WTC11 (cell line): ENCODE measurements at places on chromosomes 6 and 20.
A peak's percentile ranks its signal among the peaks of the same experiment; 100 is the strongest.

DNA sequence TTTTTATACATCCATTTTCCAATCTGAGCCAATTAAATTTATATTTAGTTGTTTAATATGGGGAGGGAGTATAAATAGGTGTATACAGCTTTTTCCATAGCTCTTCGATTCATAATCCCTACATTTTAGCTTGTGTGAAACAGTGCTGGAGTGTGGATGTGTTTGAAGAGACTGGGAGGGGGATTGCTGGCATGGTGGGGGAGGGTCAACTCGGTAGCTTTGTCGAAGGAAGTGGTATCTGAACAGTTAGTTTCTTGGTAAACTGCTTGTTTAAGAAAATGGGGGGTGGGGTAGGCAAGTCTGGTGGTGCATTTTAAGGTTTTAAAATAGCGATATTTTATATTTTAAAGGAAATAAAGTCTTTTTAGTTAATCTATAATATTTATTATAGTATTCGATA is 1.4 kb upstream of the LIN28B start:
- peak; percentile 34 for DNase-seq

DNA sequence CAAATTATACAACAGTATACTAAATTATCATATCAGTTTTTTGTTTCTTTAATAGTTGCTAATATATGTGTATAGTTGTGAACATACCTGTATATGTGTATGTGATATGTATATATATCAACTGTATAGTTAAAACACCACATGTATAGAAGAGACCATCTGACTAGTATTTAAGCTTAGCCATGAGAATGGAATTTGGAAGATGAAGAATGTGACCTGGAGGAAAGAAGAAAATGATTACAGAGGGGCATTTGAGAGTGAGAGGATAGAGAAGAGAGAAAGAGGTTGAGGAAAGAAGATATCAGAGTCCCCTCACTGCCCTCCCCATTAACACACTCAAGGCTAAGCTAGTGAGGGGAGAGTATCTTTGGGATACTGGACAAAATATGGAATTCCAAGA is 335.9 kb downstream of the BCKDHB start:
- DNase-seq = no peak

GRCh38 chr6:67133973-67134372 is 1426.9 kb upstream of the EYS start:
- DNase-seq = no peak

DNA sequence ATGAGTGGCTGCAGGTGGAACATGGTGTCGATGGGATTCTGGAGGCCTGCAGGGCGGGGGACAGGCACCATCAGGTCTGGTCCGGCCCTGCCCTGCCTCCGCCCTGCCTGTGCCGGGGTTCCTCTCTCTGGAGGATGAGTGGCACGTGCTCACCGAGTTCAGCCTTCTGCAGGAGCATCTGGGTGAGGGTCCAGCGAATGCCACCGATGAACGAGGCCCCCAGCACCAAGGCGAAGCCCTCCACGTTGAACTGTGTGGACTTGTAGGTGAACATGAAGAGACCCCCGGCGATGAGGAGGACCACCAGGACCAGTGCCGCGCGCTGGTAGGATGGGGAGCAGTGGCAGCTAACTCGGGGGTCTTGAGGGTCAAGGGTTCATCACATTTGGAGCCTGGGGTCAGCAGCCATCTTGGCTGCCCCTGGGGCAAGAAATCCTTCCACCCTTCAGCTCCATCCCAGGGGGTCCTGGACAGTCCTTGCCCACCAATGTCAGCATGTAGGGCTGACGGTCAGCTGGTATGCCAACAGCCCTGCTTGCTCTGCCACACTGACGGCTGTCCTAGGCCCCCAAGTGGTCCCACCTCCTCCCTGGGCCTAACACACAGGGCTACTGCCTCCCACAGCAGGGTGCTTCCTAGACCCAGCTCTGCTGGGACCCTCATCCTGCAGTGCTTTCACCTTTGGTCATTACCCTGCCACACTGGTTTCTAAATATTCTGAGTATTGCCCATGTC is 46.8 kb upstream of the CDH22 start:
- DNase-seq = no peak

GRCh38 chr20:37392441-37393195 is 46.7 kb downstream of the SRC start:
- peak; percentile 50 for DNase-seq

GRCh38 chr6:134029495-134030455 is 22.6 kb downstream of the SLC2A12 start:
- no peak for DNase-seq

- no peak for DNase-seq
Measured at GRCh38 chr6:82183642-82184282, 63.8 kb downstream of the IBTK start.

- no peak for DNase-seq
Measured at GRCh38 chr20:1422753-1423152, 29.9 kb upstream of the FKBP1A start.

DNA sequence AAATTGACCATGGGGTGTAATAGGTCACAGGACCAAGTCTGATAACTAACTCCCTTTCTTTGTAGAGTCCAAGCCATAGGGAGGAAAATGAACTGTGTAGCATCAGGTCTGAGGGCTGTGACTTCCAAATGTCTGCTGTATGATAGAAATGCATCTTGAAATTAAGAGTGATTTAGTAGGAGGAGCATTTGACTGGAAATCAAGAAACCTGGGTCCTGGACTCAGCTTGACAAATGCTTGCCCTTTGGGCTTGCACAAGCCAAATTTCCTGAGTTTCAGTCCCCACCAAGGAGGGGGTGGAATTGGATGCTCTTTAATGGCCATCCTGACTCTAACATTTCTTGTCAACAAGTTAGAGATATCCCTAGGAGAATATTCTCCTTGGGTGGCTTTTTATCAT is 187.0 kb downstream of the PDE7B start:
- no peak for DNase-seq

DNA sequence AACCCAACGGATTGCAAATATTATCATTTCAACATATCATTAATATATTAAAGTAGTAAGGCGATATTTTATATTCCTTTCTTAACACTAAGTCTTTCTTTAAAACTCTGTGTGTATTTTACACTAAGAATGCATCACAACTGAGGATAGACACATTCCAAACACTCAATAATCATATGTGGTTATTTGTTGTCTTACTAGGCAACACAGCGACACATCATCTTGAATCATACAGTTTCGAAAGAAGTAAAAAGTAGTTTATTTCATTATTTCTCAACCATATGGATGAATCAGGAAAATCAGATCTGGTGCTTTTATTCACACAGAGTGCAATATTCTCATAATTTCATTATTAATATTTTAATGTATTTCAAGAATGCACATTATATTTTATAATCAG is 662.4 kb downstream of the EPHA7 start:
- no peak for DNase-seq

DNA sequence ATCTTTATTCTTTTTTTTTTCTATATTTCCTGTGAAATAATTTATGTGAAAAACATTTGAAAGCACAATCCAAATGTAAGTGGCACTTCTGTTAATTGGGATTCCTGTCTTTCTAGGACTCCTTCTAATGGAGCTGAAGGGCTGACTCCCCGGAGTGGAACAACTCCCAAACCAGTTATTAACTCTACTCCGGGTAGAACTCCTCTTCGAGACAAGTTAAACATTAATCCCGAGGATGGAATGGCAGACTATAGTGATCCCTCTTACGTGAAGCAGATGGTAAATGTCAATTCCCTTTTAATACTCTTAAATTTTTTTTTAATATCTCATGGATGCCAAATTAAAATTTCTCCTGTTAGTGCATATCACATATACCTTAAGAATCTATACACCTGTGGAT is 35.0 kb downstream of the CDC5L start:
- no peak for DNase-seq

DNA sequence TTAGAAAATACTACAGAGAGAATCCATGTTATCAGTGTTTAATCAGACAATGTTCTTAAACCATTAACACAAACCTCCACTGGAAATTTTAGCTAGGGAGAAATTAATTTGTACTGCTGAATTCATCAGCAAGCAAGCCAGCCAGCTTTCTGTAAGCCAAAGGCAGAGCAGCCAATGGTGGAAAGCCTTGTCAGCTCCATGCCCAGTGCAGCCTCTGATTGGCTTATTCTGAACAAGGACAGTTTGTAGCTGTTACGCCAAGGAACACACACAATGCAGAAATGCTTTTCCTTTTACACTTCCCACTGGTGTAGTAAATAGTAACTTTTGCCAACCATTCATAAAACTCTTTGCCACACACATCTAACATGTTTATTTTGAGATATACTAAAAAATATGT is 265.0 kb downstream of the TENT5A start:
- peak; percentile 11 for DNase-seq

- DNase-seq = no peak
Measured at GRCh38 chr6:111985202-111985731, 68.6 kb upstream of the CCN6 start.

- DNase-seq = no peak
Measured at GRCh38 chr6:29564875-29565274, 5.3 kb upstream of the UBD start.

- no peak for DNase-seq
Measured at GRCh38 chr6:43127877-43128276, 43.2 kb upstream of the SRF start.

DNA sequence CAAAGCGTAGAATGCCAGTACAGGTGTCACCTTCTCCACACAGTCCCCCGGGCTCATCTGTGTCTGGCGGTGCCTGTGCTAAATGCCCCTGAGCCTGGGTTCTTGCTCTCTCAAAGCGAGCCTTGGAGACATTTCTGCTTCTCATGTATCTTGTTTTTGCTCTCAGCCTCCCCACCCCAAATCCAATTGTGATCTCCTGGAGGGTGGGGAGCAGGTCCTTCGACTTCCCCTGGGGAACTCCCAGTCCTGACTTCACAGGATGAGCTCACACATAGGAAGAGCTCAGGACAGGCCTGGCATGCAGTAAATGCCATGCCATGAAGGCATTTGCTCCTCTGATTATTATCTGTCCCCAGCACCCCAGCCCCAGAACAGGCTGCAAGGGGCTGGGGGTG is 58.1 kb downstream of the NOL4L start:
- no peak for DNase-seq

GRCh38 chr20:9838378-9839295 is at the start of gene PAK5:
PAK5 (minus strand) TSS chr20:9839076; CDS start chr20:9644328, 194,748 bp downstream.
- peak; percentile 92 for DNase-seq

GRCh38 chr6:112040956-112041355 is 12.9 kb upstream of the CCN6 start:
- DNase-seq = no peak

DNA sequence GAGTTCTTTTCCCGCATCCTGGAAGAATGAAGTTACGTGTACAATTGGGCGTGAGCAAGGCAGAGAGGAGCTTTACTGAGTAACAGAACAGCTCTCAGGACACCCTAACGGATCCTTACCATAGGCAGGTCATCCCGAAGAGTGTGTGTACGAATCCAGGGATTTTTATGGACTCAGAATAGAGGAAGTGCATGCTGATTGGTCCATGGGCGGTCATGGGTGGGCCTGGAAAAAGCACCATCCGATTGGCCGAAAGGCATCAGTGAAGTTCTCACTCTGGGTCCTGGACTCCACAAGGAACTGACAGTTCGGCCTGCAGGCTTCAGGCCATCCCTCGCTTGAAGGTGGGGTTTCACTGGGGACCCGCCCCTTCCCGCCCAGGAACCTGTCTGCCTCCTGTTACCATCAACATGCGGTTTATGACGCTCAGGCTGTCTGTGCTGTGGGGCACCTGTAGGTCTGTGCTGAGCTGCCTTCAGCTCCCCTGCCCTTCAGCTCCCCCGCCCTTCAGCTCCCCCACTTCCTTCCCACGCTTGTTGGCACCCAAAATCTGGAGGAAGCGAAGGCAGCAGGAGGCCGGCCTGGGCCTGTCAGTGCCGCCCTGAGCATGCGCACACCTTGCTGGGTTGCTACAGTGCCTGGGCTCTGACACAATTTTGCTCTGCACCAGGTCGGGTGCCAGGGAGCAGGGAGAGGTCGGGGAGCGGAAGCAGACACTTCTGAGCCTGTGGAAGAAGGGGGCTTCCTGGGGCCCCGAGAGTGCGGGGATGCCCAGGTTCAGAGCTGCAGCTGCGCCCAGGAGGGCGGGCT is 57.9 kb upstream of the MANEA start:
- DNase-seq = no peak

DNA sequence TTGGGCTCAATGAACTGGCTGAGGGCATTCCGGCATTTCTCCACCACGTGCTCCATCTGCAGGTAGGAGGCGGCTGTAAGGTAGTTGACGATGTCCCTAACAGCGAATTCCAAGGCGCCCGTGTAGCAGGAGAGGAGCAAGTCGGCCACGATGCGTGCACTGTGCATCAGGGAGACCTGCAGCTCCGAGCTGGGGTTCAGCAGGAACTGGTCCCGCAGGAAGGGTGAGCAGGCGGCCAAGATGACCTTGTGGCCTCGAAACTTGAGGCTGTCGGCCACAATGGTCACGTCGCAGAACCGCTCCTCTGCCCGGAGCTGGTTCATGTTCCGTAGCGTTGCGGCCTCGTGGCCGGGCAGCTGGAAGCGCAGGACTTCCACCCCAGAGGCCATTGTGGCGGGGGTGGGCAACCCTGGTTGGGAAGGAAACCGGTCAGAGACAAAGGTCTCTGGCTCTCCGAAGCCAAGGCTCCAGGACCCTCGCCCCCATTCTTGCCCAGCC is 920 bp downstream of the ZBTB12 start:
- peak; percentile 40 for DNase-seq

- DNase-seq = no peak
Measured at GRCh38 chr6:125546841-125547251, 202.6 kb upstream of the HEY2 start.

DNA sequence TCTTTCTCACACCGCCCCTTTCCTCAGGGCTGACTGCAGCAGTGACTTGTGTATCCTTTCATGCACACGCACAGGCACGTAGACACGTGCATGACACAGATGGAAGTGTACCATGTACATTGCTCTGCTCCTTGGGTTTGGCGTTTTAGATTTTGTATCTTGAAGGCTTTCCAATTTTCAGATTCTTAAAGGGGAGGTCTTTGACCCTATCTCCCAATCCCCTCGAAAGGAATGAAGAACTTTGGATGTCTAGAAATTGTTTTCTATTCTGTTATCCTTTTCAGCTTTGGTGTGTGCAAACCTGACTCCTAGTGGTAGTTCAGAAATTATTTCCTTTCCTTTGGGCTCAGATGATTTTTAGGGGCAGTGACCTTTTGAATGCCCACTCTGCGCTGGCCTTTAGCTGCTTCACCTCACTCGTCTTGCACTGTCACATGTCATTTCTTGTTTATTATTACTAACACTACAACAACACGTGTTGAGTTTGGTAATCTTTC is 63.0 kb downstream of the HIVEP1 start:
- no peak for DNase-seq

- DNase-seq = no peak
Measured at GRCh38 chr6:147675281-147675680, 166.8 kb downstream of the SAMD5 start.

DNA sequence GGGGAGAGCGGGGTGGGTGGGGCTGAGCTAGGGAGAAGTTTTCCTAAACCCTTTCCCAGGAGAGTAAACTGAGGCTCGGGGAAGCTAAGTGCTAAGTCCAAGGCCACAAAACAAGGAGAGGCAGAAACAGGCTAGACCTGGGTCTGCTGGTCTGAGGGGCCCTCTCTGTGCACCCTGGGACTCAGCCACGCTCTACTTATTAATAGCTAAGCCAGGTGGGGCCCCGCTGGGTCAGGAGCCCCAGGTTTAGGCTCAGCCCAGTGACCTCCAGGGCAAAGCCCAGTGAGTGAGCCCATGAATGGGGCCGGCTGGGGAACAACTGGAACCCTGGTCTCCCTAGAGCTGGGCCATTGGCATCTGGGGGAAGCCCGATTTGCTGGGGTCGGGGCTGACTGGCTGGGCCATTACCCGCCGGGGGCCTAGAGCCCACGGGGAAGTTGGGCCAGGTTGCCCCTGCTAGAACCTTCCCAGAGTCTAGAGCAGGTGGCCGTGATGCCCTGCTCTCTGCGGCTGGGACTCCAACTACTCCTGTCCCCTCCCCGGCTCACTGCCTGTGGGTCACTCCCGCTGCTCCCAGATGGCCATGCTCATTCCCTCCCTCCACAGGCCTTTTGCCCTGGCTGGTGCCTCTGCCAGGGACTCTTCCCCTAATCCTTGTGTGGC is 24.1 kb upstream of the NOL4L start:
- no peak for DNase-seq
